Amygdala (tissue), 56 donors: ENCODE measurements at places on chromosomes 2 and 18.

GRCh38 chr2:231334179-231334930 is 61.2 kb upstream of the B3GNT7 start:
- DNase-seq = no peak

- no peak for DNase-seq
These were observed 28.4 kb downstream of the CFLAR start for GRCh38 chr2:201144101-201145051.

DNA sequence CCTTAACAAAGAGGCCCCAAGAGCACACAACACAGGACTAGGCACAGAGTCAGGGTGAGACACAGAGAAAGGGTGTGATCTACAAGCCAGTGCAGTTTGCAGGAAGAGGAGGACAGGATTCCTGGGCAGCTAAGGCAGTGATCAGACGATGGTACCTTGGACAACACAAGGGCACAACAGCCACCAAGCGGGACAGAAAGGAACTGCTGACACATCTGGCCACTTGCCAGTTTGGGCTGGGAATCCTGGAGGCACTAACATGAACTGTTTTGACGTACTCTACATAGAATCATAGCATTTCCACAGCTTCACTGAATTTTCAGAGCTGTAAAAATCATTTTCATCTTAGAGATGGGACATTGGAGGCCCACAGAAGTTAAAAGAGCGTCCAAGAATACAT is 221.5 kb upstream of the SLC35G4 start:
- no peak for DNase-seq

- no peak for DNase-seq
These were observed 384.3 kb upstream of the SYT4 start for GRCh38 chr18:43661570-43661969.

DNA sequence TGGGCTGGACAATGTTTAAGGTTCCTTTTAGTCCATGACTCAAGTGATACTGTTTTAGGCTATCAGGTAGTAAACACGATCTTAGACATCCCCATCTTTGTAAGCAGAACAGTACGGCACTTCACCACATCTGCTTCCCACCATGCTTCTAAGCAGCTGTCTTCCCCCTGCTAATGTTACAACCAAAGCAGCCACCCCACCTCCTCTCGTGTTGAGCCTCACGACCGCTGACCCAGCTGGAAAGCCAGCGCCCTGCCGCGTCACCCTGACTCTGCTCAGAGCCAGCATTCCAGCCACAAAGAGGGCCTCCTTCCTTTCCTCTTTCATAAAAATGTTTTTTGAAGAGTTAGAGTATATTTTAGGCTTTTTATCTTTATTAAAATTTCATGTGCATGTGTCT is 9.4 kb downstream of the MTERF4 start:
- no peak for DNase-seq

GRCh38 chr2:8573234-8573941 is 108.5 kb upstream of the ID2 start:
- DNase-seq = no peak
